Hepatocyte (in vitro differentiated cells): ENCODE measurements at places on chromosomes 6 and 20.

DNA sequence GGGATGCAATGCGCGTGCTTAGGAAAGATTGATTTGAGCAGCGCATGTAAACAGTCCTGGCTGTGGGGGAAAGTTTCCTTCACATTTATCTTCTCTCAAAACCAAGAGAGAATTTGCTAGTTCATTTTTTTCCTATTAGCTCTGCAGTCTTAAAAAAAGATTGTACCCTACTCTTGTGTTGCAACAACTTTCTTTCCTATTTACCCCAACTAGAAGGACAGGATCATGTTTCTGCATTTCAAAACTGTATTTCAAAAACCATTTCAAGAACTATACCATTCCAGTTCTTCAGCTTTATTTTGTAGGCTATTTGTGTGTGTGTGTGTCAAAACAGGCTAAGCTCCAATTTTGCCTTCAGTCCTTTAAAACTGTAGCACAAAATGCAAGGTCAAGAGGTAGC is 473.1 kb downstream of the KIF16B start:
- no peak for DNase-seq

GRCh38 chr20:49631061-49631716 is 63.3 kb upstream of the PTGIS start:
- no peak for DNase-seq

DNA sequence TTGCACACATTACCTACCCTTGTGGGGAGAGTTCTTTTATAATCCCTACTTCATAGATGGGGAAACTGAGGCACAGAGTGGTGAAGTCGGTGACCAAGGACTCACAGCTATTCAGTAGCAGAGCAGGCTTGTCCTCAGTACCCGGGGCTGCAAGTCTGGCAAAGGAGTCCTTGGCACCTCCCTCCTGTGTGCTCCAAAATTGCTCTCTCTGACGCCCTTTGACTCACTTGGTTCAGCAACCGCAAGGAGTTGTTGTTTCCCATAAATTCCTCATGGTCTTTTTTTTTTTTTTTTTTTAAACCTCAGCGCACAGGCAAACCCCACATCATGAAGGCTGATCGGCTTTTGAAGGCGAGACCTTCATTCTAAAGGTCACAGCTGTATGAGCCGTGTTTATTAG is 143.2 kb downstream of the CEBPB start:
- no peak for DNase-seq

GRCh38 chr6:13369591-13369990 is 41.3 kb upstream of the TBC1D7 start:
- DNase-seq, result no peak

DNA sequence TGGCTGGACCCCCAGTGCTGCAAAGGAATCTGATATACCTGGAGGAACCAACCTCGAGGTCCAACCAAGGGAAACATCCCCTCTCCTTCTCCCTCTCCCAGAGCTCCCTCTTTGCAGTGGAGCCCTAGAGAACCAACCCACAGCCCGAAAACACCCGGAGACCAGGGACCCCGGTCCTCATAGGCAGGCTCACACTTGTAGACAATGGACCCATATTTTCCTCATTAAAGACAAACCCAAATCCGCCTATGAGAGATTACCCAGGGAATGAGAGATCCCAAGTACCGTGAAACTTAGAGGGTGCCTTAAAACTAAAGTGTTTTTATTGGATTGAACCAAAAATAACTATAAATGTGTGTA is 9.6 kb upstream of the FOXF2 start:
- DNase-seq, result no peak

- no peak for DNase-seq
These were observed 59.5 kb downstream of the UTRN start for GRCh38 chr6:144344646-144345045.

DNA sequence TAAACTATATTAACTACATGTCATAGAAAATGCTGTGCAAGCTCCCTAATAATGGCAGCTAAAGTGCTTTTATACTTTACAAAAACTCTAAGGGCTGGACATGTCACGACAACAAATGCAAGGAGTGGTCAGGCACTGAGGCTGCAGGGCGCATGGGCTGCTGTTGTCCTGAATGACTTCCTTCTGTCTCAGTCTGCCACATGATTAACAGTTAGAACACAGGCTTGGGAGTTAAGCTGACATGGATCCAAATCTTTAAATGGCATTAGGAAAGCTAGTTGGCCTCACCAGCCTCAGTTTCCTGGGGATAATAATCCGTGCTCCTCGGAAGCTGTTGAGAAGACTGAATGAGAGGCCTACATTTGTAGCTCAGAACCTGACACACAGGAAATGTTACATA is 57.4 kb downstream of the PREP start:
- no peak for DNase-seq

DNA sequence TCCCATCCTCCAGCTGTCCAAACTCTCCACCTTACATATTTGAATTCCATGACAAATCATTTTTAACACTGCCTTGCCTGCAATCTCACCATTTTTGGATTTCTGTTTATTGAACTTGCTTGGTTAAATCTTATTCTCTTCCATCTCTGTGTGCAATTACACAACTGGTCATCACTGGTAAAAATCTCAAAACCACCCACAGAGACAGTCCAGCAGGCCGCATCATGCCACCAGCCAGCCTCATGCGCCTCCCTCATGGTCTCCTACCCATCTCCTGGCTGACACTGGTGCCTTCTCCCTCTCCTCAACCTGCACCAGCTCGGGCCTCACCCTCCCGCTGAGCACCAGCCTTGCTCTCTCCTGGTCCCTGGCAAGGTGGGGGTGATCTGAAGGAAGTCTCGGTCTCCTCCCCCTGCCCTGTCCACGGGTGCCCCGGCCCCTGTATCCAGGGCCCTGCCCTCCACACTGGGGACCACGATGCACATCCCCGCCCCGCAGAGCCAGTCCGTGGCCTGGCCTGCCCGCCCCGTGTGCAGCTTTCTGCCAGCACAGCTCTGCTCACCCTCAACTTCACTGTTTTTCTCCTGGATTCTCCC is 92.0 kb downstream of the THBS2 start:
- no peak for DNase-seq

GRCh38 chr6:18496462-18496861 is 109.3 kb downstream of the RNF144B start:
- no peak for DNase-seq

DNA sequence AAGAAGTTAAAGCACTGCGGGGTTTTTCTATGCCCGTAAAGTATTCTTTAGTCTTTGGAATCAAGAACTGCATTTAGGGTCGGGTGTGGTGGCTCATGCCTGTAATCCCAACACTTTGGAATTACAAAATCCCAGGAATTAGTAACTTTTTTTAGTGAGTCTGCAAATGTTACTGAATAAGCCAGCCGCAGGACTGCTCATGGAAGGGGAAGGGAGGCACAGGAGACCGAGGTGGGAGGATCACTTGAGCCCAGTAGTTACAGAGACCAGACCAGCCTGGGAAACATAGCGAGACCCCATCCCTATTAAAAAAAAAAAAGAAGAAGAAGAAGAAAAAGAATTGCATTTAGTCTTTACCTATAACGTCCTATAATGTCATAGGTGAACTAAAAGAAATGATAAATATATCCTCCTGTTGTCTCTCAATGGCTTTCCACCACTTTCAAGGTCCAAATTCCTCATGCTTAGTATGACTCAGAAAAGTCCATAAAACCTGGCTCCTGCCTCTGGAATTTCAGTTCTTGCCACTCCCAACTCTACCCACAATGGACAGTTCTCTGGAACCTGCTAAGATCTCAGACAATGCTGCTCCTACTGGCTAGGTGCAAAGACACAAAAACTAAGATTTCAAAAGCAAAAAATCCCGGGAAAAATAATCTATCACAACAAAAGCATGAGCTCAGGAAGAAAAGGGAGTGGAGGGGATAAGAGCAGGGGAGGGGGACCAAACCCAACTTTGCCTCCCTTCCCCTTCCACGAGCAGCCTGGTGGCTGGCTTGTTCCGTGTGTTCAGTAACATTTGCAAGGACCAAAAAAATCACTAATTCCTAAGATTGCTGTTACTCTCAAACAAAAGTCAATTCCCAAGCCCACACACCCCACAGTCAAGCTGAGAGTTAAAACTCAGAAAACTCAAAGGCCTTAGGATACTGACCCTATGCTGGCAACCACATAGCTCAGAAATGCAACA is 39.0 kb downstream of the B4GALT5 start:
- peak; percentile 79 for DNase-seq

DNA sequence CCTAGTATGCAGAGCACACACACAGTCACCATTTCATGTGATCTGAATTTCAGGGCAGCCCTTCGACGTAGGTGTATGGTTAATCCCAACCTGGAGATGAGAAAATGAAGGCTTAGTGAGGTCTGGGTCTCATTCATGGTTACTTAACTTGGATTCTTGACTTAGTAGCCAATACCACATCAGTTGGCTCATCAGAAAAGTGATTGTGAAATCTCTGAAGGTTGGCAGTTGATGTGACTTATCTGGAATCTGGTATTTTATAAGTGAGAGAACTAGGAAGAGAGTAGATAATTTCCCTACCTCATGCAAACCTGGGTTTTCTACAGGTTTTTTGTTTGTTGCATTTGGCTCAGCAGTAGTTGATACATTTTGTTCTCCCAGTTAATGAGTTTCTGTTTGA is 123.7 kb downstream of the CCDC170 start:
- DNase-seq, result no peak

- no peak for DNase-seq
These were observed 553.4 kb upstream of the EPHA7 start for GRCh38 chr6:93972791-93973190.

DNA sequence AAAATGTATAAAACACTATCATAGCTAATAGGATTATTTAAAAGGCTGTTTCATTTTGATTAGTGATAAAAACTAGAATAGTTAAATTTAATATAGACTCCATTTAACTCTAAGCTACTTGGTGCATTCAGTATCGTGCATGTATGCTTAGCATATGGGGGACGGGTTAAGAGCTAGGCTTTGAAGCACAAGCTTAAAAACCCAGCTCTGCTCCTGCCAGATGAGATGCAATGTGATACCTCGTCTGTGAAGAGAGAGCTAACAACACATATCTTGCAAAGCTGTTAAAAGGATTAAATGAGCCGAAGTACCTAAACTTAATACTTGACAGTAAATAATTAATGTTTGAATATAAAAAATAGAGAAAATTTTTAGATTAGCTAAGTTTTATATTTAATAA is 42.2 kb downstream of the DTNBP1 start:
- no peak for DNase-seq

DNA sequence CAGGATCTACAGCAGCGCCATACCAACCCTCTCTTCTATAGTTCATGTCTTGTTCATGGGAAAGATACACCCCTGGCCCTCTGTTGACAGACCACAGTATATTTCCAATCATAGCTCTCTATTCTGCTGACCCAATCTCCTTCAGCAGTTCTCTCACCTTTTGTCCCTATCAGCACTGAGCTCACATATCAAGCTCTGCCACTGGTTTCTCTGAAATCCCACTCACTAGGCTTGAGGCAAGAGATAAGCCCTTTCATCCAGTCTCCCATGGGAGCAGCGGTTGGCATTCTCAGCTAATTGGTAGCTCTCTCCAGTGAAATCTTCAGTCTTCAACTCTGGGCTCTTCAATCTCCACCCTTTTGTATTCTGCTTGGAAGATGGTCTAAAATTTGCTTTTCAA is 313.4 kb downstream of the GJA1 start:
- no peak for DNase-seq

DNA sequence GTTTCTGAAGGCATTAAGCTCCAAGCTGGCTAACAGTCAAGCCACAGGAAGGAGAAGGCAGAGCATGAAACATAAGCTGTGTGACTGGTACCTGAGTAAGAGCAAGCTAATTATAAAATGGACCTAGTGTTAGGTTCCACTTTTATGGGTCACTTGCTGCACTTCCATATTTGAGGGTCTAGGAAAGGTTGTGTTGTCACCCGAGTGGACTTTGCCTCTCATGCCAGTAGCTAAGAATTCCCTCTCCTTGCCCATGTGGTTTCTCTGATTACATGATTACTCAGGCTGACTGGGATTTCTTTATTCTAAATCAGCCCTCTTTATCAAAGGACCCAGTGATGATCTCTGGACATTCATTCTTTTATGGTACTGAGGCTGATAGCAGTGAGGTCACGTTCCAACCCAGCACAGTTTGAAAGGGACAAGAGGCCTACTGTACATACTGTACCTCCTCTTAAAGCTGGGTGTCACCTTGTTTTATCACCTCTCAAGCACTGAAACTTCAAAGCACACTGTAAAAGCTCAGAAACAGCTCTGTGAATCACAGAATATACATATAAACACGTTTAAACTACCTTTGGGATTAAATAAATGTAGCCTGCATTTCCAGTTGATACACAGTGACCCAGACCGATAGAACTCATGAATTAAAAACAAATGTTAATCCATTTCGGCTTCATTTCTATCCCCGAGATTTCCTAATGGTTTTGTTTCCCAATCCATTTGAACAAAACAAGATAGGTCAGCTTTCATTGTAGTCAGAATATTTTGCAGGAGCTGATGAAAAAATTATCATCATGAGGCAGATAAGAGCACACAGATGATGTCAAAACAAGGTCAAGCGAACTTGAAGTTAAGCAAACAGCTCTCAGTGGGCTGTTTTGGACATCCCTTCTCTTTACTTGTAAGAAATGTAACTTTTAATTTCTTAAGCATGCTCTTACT is 96.5 kb downstream of the ALDH8A1 start:
- peak; percentile 60 for DNase-seq

- DNase-seq, result peak; percentile 65
These were observed 31.7 kb upstream of the SCUBE3 start for GRCh38 chr6:35181933-35182612.

- peak; percentile 87 for DNase-seq
These were observed 113.5 kb upstream of the BTN3A2 start for GRCh38 chr6:26251354-26252076.

- DNase-seq, result no peak
These were observed 1169.2 kb downstream of the GRIK2 start for GRCh38 chr6:102562713-102563112.

DNA sequence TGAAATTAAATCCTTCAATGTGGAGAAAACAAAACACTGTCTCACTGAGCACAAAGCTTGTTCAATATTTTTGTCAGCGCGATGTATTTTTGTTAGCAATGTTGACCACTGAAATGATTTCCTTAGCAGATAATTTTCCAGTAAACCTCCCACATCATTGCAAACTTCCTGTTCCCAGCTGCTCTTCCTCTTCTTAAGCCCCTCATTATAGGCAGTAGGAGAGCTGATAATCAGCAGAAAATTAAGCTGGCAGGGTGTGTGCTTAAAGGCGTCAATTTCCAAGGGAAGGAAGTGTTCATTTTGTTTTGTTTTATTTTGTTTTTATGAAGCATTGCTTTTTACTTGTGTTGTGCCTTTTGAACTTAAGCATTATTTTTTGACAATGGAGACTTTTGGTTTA is 29.1 kb upstream of the TMEM14A start:
- DNase-seq, result no peak

DNA sequence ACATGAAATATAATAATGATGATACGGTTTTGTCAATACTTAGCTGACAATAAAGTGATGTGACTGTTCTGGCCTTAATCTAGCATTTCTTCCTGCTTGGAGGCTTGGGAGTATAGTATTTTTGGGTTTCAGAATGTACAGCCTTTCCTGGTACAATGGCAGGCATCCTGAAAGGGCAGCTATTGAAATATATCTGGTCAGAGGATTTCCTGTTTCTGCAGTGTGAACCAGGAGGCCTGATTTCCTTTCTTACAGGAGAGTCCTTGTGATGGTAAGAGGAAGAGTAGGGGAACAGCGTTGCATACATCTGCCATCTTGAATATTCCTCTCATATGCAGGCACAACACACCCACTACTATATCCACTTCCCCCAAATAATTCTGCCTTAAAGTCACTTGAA is 93.7 kb downstream of the MYO6 start:
- DNase-seq, result no peak
